ENCODE measurements at places on chromosomes 2 and 18.

- DNase-seq: no peak
Observed at GRCh38 chr2:164850235-164850634, 8.6 kb upstream of the COBLL1 start.

DNA sequence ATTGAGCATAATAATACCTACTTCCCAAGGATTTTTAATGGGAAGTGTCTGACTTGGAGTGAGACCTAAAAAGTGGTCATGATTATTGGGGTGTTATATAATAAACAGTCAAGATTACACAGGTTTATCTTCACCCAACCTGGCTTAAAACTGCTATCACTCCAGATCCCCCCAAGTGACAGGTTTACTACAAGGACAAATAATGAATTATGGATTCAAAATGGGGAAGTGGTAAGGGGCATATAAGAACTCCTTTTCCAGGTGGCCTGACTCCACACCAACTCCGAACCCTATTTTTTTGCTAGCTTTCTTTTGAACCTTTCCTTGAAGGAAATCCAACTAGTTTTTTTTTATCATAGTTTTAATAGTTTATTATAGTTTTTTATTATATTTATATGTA lies 663.0 kb upstream of the FANCL start:
- no peak for DNase-seq

DNA sequence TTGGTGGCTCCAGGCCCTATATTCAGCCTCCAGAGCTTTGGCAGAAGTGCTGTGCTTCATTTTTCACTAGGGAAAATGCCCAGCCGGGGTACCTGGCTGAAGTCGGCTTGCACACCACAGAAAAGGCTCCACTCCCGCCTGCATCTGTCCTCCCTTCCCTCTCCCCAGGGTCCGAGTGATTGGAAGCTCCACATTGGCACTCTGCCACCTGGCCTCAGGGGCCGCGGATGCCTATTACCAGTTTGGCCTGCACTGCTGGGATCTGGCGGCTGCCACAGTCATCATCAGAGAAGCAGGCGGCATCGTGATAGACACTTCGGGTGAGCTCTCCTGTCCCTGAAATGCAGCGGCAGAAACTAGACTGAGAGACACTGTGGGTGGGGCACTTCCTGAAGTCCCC lies 47.4 kb downstream of the IMPA2 start:
- no peak for DNase-seq

DNA sequence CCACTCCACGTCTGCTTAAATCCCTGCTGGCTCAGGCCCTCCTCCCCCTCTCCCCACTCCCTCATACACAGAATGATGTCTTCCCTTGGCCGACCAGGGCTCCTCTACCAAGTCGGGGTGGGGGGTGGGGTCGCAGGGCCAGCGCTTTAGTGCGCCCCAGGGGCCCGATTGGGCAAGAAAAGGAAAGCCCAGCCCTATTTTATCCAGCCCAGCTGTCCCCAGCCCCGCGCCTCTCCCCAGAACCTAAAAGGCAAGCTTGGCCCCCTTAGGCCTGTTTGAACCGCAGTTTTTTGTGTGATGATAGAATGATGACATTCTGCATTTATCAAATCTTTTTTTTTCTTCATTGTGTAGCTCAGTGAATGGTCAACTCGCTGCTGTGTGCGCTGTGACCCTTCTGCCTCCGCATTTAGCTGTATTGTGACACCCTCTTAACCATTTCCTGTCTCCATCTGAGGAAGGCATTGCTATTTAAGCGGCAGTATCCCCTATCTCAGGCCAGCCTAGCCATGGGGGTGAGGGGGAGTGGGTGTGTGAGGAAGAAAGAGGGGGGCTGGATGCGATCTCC lies 231.4 kb downstream of the HAUS1 start:
- no peak for DNase-seq

GRCh38 chr2:216633616-216634369 lies 573 bp downstream of the IGFBP2 start:
- no peak for DNase-seq

DNA sequence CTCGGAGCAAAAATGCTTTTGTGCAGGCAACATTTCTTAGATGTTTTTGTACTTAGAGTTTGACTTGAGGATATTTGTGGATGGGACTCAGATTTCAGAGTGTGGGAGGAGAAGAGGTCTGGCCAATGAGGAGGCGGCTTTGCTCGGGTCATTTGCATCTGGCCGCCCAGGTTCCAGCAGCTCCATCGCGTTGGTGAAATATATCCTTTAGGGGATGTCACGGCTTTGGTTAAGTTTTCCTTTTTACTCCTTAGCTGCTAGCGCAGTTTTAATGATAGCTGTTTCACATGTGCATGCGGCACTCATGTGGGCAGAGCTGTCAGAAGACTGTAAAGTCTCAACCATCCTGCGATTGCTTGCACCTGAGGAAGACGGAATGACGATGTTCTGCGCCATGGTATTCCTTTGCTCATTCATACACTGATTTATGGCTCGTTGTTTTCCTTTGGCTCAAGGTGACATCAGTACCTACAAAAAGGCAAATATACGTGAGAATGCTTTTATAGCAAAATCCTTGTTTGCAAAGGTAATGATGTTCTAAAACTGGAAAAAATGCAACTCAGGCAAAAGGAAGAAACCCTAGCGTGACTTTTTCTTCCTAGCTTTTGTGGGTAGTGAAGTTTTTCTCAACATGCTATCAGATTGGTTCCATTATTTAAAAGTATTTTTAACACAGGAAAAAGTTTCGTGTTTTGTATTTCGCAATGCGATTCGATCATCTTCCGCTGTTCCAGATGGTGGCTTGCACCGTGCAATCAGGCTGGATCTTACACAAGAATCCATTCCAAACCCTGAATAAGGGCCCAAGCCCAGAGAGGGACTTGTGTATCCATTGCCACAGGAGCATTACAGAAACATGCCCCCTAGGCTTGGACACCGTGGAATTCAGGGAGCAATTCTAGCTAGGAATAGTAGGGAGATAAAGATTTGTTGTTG lies 70.5 kb upstream of the ZNF516 start:
- DNase-seq: no peak

DNA sequence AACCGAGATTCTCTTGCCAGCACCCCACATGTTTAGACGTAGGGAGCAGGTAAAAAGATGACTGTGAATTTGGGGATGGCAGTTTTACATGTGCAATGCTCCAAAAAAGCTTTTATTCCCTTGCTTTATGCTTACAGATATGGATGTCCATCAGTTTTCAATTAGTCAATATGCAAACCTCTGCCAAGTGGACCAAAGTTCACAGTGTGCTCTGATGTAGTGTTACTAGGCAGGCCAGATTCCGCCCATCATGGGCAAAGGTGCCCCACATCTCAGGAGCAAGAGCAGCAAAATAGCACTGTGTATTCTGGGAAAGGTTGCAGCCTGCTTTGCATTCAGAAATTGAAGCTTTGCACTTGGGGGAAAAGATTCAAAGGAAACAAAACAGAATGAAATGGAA lies 329.7 kb upstream of the ZEB2 start:
- DNase-seq: no peak

- DNase-seq: no peak
Observed at GRCh38 chr2:176650838-176651555, 381.8 kb downstream of the MTX2 start.

All from activated CD4-positive, alpha-beta T cell treated with anti-CD3 and anti-CD28 coated beads, Interleukin-2, Interleukin-4, amounts not matched to agents 100 ng/mL and 50 ng/mL, durations not matched to agents 16 hours and 8 hours (primary cell).